ENCODE measurements at places on chromosomes 5 and 9.
A peak's percentile ranks its signal among the peaks of the same experiment; 100 is the strongest.

DNA sequence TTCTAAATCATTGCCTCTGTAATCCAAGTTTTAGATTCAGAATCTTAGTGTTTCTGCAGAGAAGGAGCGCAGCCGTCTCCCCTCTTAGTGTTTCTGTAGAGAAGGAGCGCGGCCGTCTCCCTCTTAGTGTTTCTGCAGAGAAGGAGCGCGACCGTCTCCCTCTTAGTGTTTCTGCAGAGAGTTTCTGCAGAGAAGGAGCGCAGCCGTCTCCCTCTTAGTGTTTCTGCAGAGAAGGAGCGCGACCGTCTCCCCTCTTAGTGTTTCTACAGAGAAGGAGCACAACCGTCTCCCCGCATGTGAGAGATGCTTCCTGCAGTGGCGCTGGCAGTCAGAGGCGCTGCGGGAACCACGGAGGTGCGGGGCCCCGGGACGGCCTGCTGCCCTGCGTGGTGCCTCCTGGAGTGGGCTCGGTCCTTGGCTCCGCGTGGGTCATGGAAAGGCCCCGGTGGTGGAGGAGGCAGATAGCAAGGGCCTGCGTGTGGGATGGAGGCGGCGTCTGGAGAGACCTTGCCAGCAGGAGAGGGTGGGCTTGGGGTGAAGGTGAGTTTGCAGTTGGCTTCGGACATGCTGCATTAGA is 10.9 kb downstream of the CEP72 start:
- DNase-seq = no peak

GRCh38 chr5:97735209-97735608 is 552.2 kb upstream of the RIOK2 start:
- DNase-seq = peak; percentile 18

DNA sequence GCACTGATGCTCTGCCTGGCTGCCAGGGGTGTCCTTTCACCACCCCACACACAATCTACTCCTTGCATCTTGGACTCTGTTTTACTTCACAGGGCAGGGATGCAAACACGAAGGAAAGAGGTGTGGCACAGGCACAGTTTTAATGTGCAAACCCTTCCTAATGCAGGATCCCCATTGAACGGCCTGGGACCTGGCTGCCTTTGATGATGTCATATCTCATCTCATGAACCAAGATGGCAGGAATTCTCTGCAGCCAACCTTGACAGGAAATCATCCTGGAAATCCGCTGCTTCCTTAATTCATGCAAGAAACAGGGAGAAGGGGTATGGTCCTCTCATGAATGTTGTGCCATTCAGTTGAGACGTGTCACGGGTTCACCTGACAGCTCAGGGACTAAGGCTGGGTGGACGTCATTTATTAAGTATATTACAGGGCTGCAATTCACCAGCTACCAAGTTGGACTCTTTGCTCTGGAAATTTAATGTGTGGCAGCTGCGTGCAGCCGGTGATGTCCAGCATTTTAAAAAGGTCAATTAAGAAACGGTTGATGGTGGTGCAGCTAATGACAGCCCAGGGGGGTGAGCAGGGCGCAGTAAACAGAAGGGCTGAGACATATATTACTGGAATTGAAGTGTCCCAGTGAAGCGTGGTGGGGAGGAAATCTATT is 91.5 kb downstream of the LMNB1 start:
- no peak for DNase-seq

DNA sequence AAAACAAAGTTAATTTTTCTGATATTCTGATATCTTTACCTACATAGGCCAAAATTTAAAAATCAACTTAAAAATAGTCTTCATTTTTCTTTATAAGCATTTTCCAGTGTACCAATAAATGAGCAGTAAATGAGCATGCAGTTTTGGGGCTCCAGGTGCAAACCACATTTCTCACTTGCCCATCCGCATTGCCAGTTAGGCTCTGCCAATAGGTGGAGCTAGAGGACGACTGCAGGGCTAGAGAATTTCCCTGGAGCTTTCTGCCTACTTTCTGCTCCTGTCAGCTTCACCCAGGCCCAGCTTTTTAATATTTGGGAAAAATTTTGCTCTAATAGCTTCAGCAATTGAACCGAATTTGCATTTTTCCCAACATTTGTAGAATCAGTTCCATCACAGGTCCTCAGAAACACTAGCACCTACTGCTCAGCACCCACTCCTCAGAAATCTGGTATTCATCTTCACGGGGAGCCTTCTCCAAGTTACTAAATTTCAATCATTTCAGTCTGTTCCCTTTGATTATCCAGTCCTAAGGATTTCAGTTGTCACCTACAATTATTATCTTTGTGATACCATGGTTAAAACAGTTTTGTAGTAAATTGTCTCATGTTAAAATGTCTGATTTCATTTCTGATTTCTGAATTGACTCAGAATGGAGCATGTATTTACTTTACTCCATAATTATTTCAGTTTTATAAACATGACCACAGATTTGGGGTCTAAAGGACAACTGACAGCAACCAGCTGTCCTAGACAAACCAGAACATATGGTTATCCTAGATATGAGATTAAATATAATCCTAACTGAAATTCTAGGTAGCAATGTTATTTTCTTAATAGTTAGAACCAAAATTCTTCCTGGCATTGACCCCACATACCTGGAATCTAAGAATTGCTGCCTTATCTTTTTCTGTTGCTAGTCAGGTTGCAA is 104.6 kb upstream of the FAM174A start:
- DNase-seq = no peak

DNA sequence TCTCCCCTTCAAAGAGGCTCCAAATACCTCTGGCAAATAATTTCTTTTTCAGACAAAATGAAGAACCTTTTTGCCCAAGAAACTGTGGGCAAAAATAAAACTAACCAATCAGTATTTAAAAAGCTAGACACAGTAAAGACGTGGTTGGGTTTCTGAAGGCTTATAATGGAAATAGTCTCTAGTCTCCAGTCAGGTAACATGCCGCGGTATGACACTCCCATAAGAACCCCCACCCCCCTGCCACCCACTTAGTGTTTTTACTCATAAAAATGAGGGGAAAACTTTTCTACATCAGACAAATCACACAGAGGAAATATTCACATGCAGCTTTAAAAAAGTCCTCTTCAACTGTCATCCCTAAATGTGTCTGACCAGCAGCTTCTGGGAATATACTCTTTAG is 105.3 kb downstream of the THBS4 start:
- no peak for DNase-seq

DNA sequence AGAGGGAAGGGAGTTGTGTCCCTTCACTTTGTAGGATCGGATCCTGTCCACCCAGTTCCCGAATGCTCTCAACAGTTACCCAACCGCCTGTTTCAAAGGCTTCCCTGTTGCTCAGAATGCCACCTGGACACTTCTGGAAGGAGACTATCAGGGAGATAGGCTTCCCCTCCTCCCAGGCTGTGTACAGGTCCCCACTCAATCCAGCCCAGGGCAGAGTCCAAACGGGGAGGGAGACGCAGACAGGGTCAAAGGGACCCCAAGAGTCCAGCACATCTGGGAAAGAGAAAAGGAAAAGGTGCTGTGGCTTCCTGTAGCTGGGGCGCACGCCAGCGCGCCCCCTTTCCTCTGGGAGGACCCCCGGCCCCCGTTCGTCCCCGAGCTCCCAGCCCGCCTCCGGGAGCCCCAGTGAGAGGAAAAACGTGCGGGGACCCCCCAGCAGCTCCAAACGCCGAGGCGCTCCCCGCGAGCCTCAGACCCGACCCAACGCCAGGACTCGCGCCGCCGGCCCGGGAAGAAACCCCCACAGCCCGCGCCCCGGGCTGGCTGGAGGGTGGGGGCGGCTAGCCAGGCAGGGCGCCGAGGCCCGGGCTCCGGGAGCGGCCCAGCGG is 640 bp downstream of the SURF4 start:
- no peak for DNase-seq

DNA sequence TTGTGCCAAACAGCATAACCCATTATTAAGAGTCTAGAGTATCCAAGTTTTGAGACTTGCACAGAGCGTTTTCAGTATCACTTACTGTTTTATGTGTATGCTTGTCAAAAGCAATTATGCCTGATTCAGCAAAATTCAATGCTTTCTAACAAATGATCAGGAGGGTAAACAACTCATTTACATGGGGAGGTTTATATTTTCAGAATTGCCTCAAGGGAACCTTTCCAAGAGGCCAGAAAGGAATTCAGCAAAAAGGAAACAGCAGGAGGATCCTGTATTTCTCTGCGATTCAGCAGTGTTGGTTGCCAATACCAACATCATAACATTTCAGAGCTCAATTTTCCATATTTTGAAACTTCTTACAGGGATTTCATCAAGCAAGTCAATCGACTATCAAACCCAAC is 69.3 kb upstream of the DAB2 start:
- DNase-seq = peak; percentile 92

- no peak for DNase-seq
Observed at GRCh38 chr9:108696156-108696555, 159.6 kb downstream of the ACTL7B start.

DNA sequence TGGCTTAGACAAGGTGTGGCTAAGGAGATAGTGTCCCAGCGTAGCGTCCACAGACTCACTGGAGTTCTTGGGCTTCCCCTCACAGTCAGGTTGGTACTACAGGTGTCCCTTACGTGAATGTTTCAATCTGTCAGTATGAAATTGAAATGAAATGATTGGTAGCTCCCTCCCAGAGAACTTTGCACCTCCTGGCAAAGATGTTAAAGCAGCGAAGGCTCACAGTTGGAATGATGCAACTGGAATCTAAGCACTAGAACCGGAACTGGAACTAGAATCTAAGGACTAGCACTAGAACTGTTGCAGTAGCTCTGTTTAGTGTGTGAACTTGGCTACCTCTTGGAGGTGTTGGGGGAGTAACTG is 1.1 kb downstream of the SLC31A1 start:
- DNase-seq = no peak

DNA sequence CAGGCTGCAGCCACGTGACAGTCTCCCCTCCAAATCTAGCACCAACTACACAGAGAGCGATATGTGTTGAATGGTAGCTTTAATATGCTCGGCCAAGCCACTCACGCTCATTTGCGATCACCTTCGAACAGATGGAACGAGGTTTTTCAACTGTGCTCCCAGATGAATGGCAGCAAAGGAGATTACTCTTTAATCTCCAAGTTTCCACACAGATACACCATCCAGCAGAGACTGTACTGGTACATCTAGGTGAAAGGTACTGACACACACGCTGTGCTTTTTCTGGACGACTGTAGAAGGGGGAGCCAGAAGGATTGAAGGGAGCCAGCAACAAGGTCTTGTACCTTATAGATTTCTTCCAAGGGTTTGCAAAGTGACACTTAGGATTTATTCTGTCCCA is 263.9 kb downstream of the NR3C1 start:
- DNase-seq = no peak

DNA sequence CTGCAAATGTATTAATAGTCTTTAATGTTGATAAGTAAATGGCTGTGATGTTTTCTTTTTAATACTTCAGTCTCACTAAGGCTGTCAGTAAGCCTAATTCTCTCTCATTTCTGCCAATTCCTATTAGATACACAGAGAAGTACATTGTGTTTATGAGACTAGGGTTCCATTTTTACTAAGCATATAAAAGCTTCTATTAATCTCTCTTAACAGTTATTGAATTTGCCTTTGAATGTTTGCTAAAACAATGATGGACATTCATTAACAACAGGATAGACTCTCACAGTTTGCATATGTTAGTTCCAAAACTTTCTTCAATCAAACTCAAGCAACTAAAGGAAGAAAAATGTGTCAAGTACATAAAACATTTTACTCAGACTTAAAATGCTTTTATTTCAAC is 659.3 kb downstream of the TLE1 start:
- no peak for DNase-seq

- no peak for DNase-seq
Observed at GRCh38 chr5:68711293-68712200, 382.3 kb upstream of the SLC30A5 start.

DNA sequence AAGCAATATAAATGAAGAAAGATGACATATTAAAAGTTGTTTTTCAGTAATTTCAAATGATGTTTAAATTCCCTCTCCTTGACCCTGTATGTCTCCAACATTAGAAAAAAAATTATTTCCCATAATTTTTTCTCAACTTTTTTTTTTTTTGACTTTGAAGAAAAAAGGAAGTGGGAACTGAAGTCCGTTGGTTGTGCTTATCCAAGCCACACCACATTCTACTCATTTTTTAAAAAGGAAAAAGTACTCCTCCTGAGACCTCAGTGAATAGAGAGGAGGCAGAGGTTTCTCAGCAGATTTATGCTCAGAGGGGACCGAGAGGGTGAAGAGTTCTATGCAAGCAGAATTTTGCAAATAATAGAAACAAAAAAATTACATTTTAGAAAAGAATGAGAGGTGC is 123.3 kb downstream of the PCSK5 start:
- no peak for DNase-seq

DNA sequence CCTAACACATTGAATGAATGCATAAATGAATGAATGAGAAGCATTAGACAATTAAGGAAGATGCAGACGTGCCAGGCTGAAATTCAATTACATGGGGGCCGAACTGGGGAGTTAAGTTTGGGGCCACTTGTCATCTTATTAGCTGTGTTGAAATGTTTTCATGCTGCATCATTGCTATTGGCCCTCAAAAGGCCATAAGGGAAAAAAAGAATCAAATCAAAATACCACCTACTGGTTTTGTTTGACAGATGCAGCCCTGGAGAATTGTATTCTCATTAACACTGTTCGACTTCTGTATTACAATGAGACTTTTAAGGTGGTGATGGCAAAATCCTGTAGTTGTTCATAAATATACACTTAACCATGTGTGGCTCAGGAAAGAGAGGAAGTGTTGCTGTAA is 38.4 kb downstream of the UBE2QL1 start:
- DNase-seq = no peak

GRCh38 chr9:13975611-13976290 is 338.2 kb downstream of the NFIB start:
- DNase-seq = no peak

DNA sequence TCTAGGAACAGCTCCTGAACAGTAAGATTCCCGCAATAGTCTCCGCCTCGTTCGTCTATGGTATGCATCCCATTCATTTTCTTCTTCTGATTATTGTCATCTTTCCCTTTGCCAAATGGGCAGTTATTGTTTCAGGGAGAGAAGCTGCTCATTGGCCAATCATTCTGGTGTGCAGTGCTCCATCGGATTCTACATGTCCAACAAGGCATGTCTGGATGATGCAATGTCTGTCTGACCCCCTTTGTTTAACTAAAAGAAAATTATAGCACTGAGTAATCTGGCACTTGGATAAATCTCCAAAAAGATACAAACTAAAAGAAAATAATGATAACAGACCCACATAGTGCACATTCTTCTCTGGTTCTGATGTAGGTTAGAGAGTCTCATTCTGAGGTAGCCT is 515.6 kb upstream of the DMAC1 start:
- DNase-seq = no peak

GRCh38 chr5:160537116-160537515 is 115.5 kb downstream of the PTTG1 start:
- no peak for DNase-seq

DNA sequence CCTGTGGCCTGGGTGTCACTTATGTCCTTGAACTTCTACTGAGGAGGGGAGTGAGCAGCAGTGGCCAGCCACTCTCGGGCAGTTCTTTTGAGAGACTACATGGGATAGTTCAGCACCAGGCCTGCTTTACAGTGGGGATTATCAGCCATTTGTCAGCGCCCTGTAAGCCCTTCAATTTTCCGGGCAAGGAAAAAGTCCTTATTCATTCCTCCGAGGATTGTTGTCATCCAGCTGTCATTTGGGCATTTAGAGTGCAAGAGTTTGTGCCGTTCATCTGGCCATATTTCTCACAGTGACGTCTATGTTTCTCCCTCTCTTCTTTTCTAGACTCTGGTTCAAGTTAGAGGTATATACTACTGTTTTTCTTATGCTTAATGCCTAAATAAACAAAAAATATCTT is 172.8 kb downstream of the TLE4 start:
- DNase-seq = no peak

All from AG09319 (cell line).